ENCODE measurements at places on chromosomes 11 and 22. TPM values are rescaled to one million over a fixed set of nuclear protein-coding genes. Genes with fewer than 3 reads are reported as not detected.

The PATZ1 gene
- 20.0 TPM for total RNA-seq

DNA sequence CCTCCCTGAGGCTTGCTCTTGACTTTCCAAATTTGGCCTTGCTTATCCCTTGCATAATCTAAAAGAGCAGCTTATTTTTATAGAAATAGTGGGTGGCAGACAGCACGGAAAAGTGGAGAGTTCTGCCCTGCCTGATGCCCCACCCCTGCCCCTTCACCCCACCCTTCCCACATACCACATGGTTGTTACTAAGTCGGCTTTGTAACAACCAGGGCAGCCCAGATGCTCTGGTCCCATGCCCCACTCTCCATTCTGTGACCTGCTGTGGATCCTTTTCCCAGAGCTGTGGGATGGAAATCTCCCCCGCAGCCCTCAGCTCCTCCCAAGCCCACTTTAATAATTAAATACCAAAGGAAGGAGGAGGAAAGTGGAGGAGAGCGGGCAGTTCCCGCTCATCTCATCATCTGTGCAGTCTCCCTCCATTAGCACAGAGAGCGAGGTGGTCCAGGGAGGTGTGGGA, 10.9 kb downstream of the MRGPRF start:
- H3K4me3 ChIP-seq = no peak overlapping the region
- no peak for DNase-seq
- H3K36me3 ChIP-seq = no peaks in the 10 kb centered on the region
- peaks cover 3% of the 10 kb centered on the region for H3K27me3 ChIP-seq
- no peaks in the 10 kb centered on the region for H3K4me1 ChIP-seq
- H3K27ac ChIP-seq = no peak overlapping the region

The ACRV1 gene
- not detected for total RNA-seq

- peaks cover 12% of the 10 kb centered on the region for H3K4me1 ChIP-seq
- no peak overlapping the region for H3K4me3 ChIP-seq
- no peak for DNase-seq
- no peaks in the 10 kb centered on the region for H3K27me3 ChIP-seq
- no peak overlapping the region for H3K27ac ChIP-seq
Measured at GRCh38 chr11:66864924-66865697, 8.2 kb downstream of the LRFN4 start.

- H3K27me3 ChIP-seq = no peaks in the 10 kb centered on the region
- no peaks in the 10 kb centered on the region for H3K4me1 ChIP-seq
- H3K4me3 ChIP-seq = no peak overlapping the region
- DNase-seq = no peak
- no peak overlapping the region for H3K27ac ChIP-seq
Measured at GRCh38 chr11:80515097-80515496, 1074.3 kb upstream of the TENM4 start.

DNA sequence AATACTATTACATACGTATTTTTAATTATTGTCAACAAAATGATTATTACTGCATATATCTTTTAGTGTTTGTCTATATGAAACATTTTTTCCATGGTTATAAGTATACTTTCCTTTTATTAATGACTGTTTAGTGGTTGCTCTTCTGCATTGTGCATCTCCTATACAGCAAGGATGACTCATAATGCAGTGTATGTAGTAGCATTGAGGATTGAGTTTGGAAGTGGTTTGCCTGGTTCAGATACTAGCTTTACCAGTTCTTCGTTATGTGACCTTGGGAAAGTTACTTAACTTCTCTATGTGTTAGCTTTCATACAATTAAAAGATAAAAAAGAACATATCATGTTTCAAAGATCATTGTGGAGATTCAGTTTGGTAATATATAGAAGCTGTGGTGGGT, 44.1 kb downstream of the CHORDC1 start:
- H3K4me3 ChIP-seq = no peak overlapping the region
- no peaks in the 10 kb centered on the region for H3K36me3 ChIP-seq
- H3K27me3 ChIP-seq = peaks cover 2% of the 10 kb centered on the region
- no peak overlapping the region for H3K27ac ChIP-seq
- DNase-seq = no peak

DNA sequence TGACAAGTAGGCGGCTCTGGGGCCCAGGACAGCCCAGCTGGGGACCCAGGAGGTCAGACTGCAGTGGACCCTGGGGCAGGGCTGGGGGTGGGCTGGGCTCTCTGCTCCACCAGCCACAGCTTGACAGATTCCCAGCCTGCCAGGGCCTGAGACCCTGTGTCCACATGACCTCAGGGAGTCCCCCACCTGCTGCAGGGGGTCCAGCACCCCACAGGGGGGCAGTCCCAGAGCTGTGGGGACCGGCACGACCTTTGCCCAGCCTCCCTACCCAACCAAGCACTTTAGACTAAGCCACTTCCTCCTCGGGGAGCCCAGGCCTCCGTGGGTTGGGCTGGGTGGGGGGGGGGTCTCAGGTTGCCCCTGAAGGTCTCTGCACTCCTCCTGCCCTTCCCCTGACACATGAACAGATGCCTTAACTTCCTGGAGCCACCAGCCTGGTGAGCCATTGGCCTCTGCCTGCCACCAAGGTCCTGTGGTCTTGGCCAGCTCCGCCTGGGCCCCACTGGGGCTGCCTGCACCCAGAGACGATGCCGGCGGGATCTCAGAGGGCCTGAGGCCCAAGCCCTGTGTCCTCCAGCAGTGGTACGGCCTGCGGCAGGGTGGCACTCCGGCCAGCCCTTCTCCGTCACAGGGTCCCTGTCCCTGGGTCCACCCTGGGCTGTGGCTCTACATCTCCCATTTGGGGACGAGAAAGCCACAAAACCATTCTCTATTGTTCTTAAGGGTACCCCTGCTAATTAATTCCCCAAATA, 3.4 kb downstream of the CCDC188 start:
- H3K27me3 ChIP-seq = no peaks in the 10 kb centered on the region
- no peaks in the 10 kb centered on the region for H3K36me3 ChIP-seq
- H3K27ac ChIP-seq = no peak overlapping the region
- no peak for DNase-seq
- peaks cover 2% of the 10 kb centered on the region for H3K4me1 ChIP-seq

The ASPHD2 gene
- total RNA-seq = 9.2 TPM

The ATP6V1E1 gene
- total RNA-seq = 97.9 TPM

The MFRP gene
- not detected for total RNA-seq

The FGF3 gene
- not detected for total RNA-seq

- no peaks in the 10 kb centered on the region for H3K4me1 ChIP-seq
- H3K27me3 ChIP-seq = peaks cover 7% of the 10 kb centered on the region
- no peaks in the 10 kb centered on the region for H3K36me3 ChIP-seq
- H3K4me3 ChIP-seq = no peak overlapping the region
Measured at GRCh38 chr11:45457649-45458048, 171.5 kb upstream of the SYT13 start.

DNA sequence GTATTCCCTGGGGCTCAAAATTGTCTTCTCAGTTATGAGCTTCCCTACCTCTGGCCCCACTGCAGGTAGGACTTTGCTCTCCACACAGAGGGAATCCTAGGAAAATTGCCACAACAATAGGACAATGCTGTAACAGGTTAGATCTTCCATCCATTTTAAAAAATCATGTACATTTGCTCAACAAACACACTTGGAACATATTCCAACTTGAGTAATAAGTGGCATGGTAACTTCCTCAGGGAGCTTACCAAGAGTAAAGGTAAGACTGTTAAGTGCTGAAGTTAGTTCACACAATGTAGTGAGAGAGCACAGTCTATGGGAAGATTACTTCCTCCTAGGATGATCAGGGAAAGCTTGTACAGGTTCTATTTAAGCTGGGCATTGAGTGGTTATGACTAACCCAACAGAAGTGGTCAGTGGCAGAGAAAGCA, 78.9 kb upstream of the BIRC3 start:
- no peak overlapping the region for H3K4me3 ChIP-seq
- no peaks in the 10 kb centered on the region for H3K36me3 ChIP-seq
- no peak for DNase-seq
- H3K27me3 ChIP-seq = peaks cover 22% of the 10 kb centered on the region
- no peaks in the 10 kb centered on the region for H3K4me1 ChIP-seq

- H3K4me3 ChIP-seq = no peak overlapping the region
- H3K27me3 ChIP-seq = no peaks in the 10 kb centered on the region
- no peak for DNase-seq
- H3K36me3 ChIP-seq = no peaks in the 10 kb centered on the region
Measured at GRCh38 chr22:23396362-23397007, 183.6 kb downstream of the IGLL1 start.

- DNase-seq = no peak
- H3K4me3 ChIP-seq = no peak overlapping the region
- H3K36me3 ChIP-seq = no peaks in the 10 kb centered on the region
- no peaks in the 10 kb centered on the region for H3K4me1 ChIP-seq
- H3K27ac ChIP-seq = no peak overlapping the region
Measured at GRCh38 chr11:34860034-34860433, 56.1 kb downstream of the APIP start.

The TRIM22 gene
- total RNA-seq = 98.5 TPM

- H3K27me3 ChIP-seq = no peaks in the 10 kb centered on the region
- H3K36me3 ChIP-seq = peaks cover 55% of the 10 kb centered on the region
- no peak overlapping the region for H3K27ac ChIP-seq
- H3K4me1 ChIP-seq = peaks cover 43% of the 10 kb centered on the region
- no peak overlapping the region for H3K4me3 ChIP-seq
Measured at GRCh38 chr11:108170184-108170583, 48.8 kb downstream of the ACAT1 start.

DNA sequence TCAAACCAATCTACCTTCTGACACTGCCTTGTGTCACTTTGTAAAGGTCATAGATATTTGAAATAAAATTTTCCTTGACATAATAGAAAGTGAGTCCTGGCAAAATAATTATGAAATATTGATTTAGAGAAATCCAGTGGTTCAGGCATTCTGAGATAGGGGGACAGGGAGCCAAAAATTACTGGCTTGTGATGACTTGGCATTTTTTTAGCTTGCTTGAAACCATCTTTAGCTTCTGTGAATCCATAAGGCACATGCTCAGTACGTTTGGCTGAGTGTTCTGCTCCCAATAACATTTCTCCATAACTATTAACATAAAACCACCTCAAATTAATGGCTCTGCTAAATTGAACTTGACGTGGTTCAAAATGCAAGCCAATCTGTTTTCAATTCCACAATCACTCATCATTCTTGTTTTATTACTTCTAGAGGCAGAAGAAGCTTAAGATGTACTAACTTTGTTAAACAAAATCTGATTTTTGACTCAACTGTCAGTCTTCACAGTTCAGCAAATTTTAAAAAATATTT, 209.0 kb downstream of the LRRC4C start:
- no peak overlapping the region for H3K27ac ChIP-seq
- no peaks in the 10 kb centered on the region for H3K27me3 ChIP-seq
- H3K36me3 ChIP-seq = peaks cover 2% of the 10 kb centered on the region
- DNase-seq = no peak
- no peaks in the 10 kb centered on the region for H3K4me1 ChIP-seq
- no peak overlapping the region for H3K4me3 ChIP-seq

The LRRC10B gene
- not detected for total RNA-seq

DNA sequence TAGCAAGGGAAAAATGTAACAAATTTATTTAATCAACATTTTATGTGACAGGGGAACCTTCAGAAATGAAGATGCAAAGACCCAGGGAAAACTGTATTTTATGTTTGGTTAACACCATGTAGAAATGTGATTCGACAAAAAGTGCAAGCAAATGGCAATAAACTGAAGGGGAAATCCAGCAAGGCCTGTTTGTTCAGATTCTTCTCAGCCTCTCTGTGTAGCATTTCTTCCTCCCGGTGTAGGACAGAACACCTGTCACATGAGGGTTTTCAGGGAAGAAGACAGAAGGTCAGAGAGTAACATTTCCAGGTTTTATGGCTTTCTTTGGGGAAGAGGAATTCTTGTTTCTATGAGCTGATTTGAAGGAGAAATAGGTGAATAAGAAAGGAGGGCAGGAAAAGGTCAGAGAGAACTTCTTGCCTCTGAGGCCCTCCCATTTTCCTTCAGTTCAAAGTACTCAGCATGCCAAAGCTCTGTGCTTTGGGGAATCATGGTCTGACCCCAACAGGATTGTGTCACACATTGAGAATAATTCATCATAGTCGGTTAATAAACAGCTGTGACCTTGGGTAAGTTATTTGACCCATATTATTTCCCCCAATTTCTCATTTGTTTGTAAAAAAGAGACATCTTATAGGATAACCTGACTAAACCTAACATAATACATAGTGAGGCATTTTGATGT, 45.5 kb upstream of the ME3 start:
- H3K27ac ChIP-seq = no peak overlapping the region
- H3K27me3 ChIP-seq = peaks cover 7% of the 10 kb centered on the region
- no peaks in the 10 kb centered on the region for H3K4me1 ChIP-seq
- no peak overlapping the region for H3K4me3 ChIP-seq

DNA sequence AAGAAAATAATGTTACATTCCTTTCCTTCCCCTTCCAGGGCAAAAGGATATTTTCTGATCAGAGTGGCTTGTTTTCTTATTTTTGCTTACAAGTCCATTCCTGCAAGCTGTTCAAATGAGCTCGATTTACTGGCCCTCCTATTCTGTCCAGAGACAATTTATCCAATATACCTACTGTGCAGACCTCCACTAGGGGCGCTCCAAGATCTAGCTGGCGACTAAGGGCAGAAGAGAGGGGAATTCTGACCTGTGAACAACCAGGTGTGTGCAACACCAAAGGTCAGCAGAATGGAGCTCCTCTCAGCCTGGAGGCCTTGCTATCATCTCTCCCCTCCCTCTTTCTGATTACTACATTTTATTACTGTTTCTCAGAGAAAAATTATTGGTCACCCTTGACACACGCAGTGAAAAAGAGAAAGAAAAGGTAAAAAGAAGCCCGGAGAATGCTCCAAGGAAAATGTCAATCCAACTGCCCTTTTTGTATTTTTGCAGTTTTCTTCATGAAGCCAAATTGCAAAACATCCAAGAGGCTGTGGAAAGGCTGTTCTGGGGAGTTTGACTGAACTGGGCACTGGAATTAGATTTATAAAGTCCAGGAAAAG, 3.2 kb downstream of the SEZ6L start:
- peaks cover 53% of the 10 kb centered on the region for H3K27me3 ChIP-seq
- H3K36me3 ChIP-seq = no peaks in the 10 kb centered on the region
- H3K4me1 ChIP-seq = no peaks in the 10 kb centered on the region
- peak; percentile 39 for DNase-seq
- H3K27ac ChIP-seq = no peak overlapping the region
- no peak overlapping the region for H3K4me3 ChIP-seq

DNA sequence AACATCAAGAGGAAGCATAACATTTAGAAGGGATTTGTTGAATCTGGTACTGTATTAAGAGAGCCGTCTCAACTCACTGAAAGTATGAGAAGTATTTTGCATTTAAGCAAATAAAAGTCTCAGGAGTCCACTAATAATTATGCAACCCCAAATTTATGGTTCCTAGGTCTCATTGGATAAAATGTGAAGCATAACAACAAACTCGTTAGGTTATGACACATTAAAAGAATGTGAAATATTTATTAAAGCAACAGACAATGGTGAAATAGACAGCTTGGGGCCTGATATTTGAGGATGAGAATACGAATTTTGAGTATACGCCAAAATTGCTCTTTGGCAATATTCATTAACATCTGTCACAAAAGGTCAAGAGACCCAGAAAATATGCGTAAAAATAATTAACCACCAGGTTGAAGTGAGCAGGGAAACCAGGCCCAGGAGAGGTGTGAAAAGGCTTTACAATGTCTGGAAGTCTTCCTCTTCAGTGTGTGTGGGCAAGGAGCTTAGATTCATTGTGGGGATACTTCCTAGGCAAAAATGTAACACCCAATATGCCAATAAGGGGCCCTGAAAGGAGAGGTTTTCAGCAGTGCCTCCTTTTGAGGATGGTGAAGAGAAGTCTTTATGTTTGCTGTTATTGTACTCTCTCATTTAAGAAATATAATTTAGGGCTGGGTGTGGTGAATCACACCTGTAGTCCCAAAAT, 89.2 kb downstream of the FDX1 start:
- H3K27me3 ChIP-seq = no peaks in the 10 kb centered on the region
- DNase-seq = no peak
- peaks cover 3% of the 10 kb centered on the region for H3K4me1 ChIP-seq
